ENCODE measurements at places on chromosomes 6 and 20. TPM values are rescaled to one million over a fixed set of nuclear protein-coding genes. Genes with fewer than 3 reads are reported as not detected.

DNA sequence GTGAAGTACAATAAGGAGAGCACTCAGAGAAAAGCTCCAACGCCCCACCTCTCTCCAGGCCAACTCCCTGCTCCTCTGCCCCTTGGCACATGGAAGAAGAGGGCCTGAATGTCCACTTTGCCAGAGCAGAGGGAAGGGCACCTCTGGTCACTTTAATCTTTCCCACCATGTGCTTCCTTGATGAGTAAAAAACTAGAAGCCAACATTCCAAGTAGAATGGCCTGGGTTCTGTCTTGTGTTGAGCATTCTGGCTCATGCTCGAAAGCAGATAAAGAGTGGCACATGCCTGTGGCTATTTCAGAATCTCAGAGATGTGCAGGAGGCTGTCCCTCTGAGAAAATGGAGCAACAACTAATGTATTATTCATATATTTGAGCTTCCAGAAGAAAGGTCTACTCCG, 177.4 kb upstream of the PLN start:
- no peak for DNase-seq

- DNase-seq, result no peak
These were observed 45.5 kb upstream of the NRN1 start for GRCh38 chr6:6052216-6052615.

GRCh38 chr6:166488076-166488685, 98.3 kb downstream of the RAMACL start:
- peak; percentile 46 for DNase-seq

The NOTCH4 gene
- total RNA-seq, result 3.7 TPM

GRCh38 chr20:35307666-35308653, 15.7 kb upstream of the FAM83C start:
- no peak for DNase-seq

- no peak for DNase-seq
These were observed 68.0 kb downstream of the PLCG1 start for GRCh38 chr20:41205313-41205712.

The C4A gene
- total RNA-seq, result 15.9 TPM
